Stimulated activated CD4-positive, alpha-beta T cell treated with anti-CD3 and anti-CD28 coated beads, Interleukin-12 subunit alpha, Interleukin-12 subunit beta, amount 100 ng/mL, for 4 hours (primary cell): ENCODE measurements at places on chromosomes 3 and 15.

- no peak for DNase-seq
Measured at GRCh38 chr3:125646581-125646980, 51.3 kb upstream of the OSBPL11 start.

DNA sequence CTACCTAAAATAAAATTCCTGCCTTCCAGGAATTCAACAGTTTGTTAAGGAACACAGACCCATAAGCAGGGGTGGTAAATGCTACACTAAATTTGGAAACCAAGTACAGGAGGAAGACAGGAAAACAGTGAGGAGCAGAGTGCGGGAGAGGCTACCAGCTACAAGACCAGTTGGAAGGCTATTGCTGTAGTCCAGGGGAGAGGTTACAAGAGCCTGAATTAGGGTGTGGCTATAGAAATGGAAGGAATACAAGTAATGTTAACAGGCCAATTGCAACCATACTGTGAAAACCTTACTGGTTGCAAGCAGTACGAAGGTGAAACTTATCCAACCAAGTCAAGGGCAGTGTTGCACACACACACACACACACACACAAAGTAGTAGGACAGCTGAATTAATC, 880 bp upstream of the ARMC8 start:
- DNase-seq: no peak

DNA sequence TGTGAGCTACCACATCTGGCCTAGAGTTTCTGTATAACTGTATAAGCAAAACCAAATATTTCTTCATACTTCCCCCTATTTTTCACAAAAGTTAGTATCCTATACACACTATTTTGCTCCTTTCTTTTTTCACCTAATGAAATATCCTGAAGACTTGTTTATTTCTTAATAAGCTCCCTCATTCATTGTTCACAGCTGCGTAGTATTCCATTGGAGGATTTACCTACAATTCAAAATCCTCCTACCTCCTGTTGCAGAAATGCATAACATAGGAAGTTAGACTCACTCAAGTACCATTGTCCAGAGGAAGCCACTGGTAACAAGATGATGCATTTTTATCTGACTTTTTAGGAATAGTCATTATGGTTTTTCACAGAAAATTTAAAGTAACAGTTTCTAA, 29.6 kb upstream of the TBC1D21 start:
- DNase-seq: no peak

DNA sequence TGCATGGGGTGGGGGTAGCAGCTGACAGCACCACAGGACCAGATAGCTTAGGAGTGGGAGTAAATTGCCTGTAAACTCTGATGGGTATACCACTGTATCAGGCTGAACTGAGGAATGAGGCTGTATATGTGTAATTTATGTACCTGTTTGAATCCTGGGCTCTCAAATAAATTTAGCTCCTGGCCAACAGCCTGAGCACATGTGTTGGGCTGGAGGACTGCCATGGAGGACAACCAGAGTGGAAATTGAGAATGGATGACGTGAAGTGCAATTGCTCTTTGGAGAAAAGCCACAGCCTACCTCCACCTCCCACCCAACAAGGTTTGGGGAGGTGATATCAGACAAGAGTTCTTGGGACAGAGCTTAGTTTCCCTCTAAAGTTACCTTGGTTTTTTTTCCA, 328.6 kb upstream of the PROK2 start:
- DNase-seq: no peak

GRCh38 chr15:90552162-90552928, 22.6 kb downstream of the CRTC3 start:
- DNase-seq: no peak

- DNase-seq: no peak
Measured at GRCh38 chr15:59256482-59256881, 49.8 kb downstream of the LDHAL6B start.

- no peak for DNase-seq
Measured at GRCh38 chr15:51864408-51865056, 35.1 kb downstream of the TMOD3 start.

DNA sequence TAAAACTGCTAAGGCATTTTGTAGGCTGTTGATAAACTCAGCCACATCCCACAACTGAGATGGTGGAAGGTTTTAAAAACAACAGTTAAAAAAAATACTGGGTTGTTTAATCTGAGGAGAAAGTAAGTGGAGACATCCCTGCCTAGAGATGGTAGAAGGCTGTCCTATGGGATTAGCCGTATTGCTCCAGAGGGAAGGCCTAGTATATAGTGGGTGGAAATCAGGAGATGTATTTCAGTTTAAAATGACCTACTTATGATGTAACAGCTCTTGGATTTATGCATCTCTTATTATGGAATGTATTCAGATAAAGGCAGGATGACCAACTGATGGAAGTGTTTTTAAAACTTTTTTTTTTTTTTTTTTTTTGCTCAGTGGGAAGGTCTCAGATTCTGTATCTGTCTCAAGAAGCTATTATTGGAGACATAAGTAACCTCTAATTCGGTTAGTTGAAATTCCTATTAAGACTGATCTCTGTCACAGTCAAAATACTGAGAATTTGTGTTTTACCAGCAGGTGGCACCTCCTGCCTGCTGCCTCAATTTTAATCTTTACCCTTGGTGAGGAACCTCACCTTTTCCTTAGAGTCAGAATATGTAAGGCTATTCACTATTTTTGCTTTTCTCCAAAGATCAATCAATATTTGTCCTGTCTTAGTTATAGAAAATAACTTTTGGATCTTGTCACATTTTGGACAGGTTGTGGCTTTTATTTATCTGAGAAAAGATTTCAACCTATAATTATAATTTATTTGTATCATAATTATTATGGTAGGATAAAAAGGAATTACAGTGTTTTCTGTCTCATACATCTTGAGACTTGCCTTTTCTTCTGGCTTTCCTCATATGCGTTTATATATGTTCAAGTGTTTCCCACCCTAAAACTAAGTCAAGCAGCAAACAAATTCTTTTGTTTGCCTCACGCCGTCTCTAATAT, 63.0 kb downstream of the VPS8 start:
- no peak for DNase-seq

DNA sequence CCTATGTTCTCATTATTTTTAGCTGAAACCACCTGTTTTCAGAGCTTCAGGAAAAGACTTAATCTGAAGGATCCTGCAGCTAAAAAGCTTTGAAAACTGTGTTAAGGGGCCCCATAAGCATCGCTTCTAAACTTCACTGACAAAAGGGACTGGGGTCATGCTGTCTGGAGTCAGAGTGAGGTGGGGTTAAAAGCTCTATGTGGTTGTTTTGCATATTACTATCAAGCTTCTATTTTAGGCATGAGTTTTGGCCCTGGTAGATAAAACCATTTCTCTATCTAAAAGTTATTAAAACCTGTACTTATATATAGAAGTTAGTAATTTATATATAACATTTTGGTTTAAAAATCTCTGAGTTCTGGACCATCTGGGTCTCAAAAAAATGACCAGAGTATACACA, 45.5 kb downstream of the GPR160 start:
- no peak for DNase-seq

- no peak for DNase-seq
Measured at GRCh38 chr3:101857301-101857741, 8.0 kb downstream of the NFKBIZ start.

- no peak for DNase-seq
Measured at GRCh38 chr3:38662544-38662943, 13.1 kb upstream of the SCN5A start.

- DNase-seq: no peak
Measured at GRCh38 chr3:10392244-10392643, 71.3 kb upstream of the SEC13 start.

DNA sequence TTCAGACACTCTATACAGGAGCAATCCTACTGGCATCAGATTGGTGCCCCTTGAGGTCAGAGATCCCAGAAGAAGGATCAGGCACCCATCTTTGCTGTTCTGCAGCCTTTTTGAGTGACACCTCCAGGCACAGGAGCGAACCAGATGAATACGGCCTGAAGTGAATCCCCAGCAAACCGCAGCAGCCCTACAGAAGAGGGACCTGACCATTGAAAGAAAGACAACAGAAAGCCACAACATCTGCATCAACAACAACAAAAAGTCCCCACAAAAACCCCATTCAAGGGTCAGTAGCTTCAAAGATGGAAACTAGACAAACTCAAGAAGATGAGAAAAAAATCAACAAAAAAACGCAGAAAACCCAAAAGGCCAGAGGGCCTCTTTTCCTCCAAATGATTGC, 130.4 kb downstream of the PPM1L start:
- no peak for DNase-seq

DNA sequence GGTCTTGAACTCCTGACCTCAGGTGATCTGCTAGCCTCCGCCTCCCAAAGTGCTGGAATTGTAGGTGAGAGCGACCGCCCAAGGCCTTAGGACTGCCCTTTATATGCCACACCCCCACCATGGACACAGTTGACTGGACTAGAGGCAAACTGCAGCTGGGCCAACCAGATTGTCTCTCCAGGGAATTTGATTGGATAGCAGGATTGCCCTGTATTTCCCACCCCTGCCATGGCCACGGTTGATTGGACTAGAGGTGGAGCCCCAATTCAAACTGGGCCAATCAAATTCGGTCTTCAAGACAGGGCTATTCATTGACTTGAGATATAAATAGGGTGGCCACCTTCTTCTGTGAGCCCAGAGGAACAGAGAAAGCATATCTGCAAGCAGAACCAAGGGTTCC, 6.9 kb upstream of the CLPX start:
- DNase-seq: no peak

DNA sequence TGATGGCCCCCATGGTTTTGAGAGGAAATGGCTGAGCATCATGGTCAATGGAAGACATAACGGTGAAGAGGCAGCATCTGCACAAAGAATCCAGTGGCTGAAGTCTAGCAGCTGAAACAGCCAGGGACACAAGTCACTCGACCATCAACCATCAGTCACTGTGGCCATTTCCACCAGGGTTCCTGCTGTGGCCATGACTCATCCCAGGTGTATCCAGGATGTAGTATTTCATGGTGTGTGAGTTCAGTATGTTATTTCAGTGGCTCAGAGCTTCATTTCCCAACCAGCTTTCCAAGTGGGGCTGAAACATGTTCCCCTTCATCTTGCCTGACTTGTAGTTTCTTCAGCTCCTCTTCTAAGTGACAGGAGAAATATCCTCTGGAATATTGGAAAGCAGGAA, 47.8 kb upstream of the WNT5A start:
- no peak for DNase-seq

DNA sequence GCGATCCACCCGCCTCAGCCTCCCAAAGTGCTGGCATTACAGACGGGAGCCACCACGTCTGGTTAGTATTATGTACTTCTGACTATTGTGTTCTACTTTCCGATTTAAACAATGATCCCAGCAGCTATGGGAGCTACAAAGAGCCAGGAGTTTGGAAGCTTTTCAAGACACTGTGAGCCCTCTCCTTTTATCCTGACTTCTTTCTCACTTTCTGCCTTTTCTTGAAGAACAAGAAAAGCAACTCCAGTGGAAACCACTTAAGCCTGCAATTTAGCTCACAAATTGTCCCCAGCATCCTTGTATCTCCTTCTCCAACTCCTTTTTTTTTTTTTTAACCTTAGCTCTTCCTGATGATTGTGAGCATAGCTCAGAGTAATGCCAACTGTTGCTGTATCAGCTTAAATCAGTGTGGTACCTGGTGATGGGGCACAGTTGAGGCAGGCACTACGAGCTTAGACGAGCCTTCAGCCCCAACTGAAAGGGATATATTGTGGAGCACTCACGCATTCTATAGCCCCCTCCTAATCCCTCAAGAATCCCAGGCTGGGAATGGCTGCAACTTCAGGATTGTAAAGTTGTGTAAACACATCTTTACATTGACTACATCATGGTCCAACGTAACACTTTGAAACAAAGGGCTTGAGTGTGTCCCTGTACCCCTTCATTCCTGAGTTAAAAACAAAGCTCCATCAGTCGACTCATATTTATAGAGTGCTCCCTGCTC, 677.0 kb downstream of the FHIT start:
- no peak for DNase-seq

- no peak for DNase-seq
Measured at GRCh38 chr15:97045666-97046421, 715.3 kb downstream of the NR2F2 start.

- no peak for DNase-seq
Measured at GRCh38 chr3:98702166-98702565, 61.0 kb upstream of the ST3GAL6 start.

DNA sequence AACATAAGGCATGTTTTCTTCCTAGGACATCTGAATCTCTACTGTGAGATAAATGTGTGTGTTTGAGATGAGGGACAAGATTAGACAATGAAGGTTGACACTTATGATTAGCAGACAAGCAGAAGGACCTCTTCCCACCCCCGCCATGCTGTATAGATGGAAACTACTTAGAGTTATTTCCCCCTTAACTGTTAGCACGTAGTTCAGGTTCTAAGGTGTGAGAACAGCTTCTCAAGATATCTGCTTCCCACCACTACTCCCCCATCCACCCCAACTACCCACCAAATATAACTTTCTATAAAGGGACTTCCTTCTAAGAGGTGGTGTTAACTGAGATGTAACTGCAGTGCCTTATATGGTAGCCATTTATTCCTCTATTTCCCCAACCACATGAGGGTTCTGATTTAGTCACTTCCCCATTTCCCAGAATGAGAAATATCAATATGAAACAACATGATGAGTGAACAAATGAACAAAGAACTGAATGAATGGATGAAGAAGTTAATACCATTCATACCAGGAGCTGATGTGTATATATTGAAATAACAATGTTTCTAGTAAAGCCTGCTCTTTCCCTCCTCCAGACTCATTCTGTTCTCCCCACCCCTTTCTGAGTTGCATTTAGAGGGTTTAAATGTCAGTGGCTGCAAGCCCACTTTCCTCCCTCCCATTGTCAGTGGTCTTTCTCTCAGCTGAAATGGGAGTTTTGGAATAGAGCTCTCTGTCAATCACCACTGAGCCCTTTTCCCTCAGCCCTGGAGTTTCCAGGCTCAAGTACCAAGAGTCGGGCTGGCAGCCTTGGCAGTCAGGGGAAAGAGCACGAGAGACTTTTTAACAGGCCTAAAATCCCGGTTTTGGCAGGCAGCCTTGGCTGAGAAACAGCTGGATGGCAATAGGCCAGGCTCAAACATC, 7.7 kb upstream of the RFTN1 start:
- no peak for DNase-seq

DNA sequence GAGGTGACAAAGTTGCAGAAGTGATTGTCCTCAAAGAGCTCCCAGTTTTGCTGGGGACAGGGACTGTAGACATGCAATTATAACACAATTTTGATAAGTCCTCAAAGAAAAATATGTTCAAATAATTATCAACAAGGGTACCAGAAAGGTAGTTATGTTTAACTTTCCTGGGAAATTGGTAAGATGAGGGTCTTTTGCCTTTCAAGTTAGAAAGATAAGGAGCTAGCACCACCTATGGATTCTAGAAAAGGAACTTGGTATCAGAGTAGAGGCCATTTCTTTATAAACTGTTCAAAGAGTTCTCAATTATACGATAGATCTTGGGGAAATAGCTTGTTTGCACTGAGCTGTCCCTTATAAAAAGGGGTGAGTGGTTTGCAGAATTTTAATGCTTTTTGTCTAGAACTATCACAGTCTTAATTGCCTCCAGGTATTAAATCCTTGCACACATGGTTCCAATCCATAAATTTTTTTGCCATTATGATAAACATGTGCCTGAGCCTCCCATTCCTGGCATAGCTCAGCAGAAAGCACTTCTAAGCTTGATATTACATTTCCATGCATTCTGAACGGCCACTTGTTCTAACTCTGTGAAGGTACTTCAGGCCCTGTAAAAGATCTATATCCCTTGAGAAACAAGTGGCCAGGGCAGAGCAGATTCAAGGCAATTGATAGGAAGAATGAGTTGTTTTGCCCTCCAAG, 247.5 kb upstream of the LRIG1 start:
- no peak for DNase-seq
